Upper lobe of right lung (tissue), 1 donor: ENCODE measurements at places on chromosomes 5 and 9. TPM values are rescaled to one million over a fixed set of nuclear protein-coding genes. Genes with fewer than 3 reads are reported as not detected.

GRCh38 chr5:40681363-40682153, 1.8 kb downstream of the PTGER4 start:
- H3K36me3 ChIP-seq: peaks cover 6% of the 10 kb centered on the region
- peak overlapping the region; percentile 88 for H3K4me3 ChIP-seq
- H3K27ac ChIP-seq: peak overlapping the region; percentile 76
- H3K27me3 ChIP-seq: peaks cover 8% of the 10 kb centered on the region
- peak; percentile 80 for DNase-seq

GRCh38 chr5:108451269-108451668, 69.4 kb upstream of the FBXL17 start:
- no peaks in the 10 kb centered on the region for H3K27me3 ChIP-seq
- no peak overlapping the region for H3K27ac ChIP-seq
- no peak overlapping the region for H3K4me3 ChIP-seq
- no peaks in the 10 kb centered on the region for H3K4me1 ChIP-seq

DNA sequence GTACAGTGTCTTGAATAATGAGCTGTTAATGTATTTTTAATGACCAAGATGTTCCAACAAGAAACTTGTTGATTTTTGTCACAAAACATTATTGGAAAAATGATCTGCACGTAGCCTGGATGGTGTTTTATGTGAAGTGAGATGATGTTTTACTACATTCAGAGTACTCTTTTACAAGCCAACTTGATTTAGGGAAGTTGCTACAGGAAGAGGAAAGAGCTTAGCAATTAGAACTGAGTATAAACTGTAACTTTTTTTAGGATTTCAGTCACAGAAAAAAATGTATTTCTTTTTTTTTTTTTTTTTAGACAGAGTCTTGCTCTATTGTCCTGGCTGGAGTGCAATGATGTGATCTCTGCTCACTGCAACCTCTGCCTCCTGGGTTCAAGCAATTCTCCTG, 113.6 kb upstream of the ADRA1B start:
- DNase-seq: no peak
- no peak overlapping the region for H3K27ac ChIP-seq
- H3K36me3 ChIP-seq: no peaks in the 10 kb centered on the region
- no peak overlapping the region for H3K4me3 ChIP-seq
- H3K27me3 ChIP-seq: no peaks in the 10 kb centered on the region

GRCh38 chr9:117204971-117205370, 209.9 kb downstream of the ASTN2 start:
- DNase-seq: no peak
- no peak overlapping the region for H3K27ac ChIP-seq
- no peaks in the 10 kb centered on the region for H3K27me3 ChIP-seq
- no peaks in the 10 kb centered on the region for H3K4me1 ChIP-seq

Gene LECT2
- total RNA-seq: not detected

- DNase-seq: no peak
- no peaks in the 10 kb centered on the region for H3K4me1 ChIP-seq
- H3K27ac ChIP-seq: no peak overlapping the region
- peaks cover 54% of the 10 kb centered on the region for H3K36me3 ChIP-seq
- no peak overlapping the region for H3K4me3 ChIP-seq
- H3K27me3 ChIP-seq: no peaks in the 10 kb centered on the region
These were observed 13.7 kb downstream of the HSPA4 start for GRCh38 chr5:133065471-133065870.
